ENCODE measurements at places on chromosomes 2 and 18. TPM values are rescaled to one million over a fixed set of nuclear protein-coding genes. Genes with fewer than 3 reads are reported as not detected.

- no peak for DNase-seq
Measured at GRCh38 chr18:46301571-46301970, 197.4 kb downstream of the HAUS1 start.

Gene DYNAP
- not detected for total RNA-seq

Gene DNER
- 5.5 TPM for total RNA-seq

DNA sequence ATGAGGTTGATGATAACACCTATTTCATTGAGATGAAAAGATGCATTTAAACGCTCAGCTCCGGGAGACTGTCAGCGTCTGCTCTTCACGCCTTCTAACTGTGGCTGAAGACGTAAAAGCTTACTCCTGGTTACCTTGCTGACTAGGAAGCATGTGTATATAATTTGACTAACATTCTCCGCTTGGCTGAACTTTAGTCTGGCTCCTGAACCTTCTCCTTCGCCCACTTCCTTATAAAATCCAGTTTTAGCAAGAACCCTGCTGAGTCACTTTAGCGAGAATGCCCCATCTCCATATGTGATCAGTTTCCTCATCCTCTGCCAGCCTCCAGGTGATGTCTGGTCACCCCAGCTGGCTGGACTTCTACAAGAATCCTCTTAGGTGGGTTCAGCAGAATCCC lies 12.7 kb upstream of the CREG2 start:
- DNase-seq: peak; percentile 89

DNA sequence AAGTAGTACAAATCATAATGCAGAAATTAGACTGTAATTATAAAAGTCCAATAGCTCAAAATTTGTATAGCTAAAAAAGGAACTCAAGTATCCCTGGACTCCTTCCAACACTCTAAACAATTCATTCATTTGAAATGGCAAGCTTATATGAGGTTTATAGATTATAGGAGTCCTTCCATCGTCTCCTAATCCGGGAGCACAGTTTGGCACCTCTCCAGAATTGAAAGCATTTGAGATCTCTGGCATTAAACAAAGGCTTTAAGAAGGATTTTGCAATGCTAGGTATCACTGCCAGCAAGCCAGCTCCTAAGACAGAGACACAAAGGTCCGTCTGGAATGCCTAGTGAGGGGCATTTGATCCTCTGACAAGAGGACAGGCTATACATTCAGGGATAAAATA lies 90.9 kb downstream of the ACVR1 start:
- no peak for DNase-seq

- no peak for DNase-seq
Measured at GRCh38 chr18:25704494-25704893, 352.5 kb upstream of the ZNF521 start.

Gene ARHGAP15
- total RNA-seq: not detected

DNA sequence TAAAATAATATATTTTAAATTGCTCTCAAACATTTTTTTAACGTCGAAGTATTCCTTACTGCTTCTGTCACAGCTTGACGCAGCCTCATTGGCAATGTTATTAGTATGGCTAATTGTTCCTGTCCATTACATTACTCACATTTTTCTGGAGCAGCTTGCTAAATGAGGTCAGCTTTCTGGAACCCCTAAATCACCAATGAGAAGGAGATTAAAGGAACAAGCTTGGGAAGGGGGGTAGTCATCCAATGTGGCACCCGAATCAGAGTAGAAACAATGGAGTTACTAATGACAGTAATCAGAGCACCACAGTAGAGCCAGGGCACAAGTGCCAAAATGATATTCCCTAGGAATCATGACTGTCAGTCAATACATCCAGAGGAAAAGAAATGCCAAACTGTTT lies 5.1 kb downstream of the NEUROD1 start:
- DNase-seq: no peak

GRCh38 chr2:120466704-120467054 lies 120.7 kb downstream of the INHBB start:
- no peak for DNase-seq

Gene POTEF
- 1.8 TPM for total RNA-seq

- no peak for DNase-seq
Measured at GRCh38 chr2:201699416-201699815, 972 bp upstream of the MPP4 start.

Data from Caki2 (cell line).